ENCODE measurements at places on chromosomes 6 and 20. TPM values are rescaled to one million over a fixed set of nuclear protein-coding genes. Genes with fewer than 3 reads are reported as not detected.

TRIM40 gene
- not detected for total RNA-seq

SCUBE3 gene
- 0.12 TPM for total RNA-seq

DNA sequence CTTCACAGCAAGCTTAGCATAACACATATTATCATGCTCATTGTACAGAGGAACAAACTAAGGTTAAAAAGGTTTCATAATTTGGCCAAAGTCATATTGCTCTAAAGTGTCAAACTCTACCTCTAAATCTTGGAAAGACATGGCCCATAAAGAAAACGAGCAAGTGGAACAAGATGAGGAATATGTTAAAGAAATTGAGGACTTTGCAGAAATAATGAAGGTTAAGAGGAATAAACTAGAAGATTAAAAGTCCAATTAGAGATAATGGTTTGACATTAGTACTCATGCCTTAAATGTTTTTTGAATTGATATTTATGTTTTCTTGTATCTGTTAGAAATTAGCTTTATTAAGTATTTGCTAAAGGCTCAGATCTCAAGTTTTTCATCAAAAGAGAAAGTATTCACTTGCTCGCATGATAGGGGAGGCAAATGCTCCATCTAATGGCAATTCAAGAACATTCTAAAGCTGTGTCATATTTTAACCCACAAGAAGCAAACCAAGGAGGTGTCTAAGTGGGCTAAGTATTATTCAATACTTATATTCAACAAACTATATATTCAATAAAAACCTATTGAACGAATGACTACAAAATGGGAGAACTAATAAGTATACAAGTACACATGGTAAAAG, 192.9 kb upstream of the SPTLC3 start:
- no peaks in the 10 kb centered on the region for H3K36me3 ChIP-seq
- H3K4me1 ChIP-seq, result no peaks in the 10 kb centered on the region
- H3K4me3 ChIP-seq, result no peak overlapping the region
- no peak overlapping the region for H3K27ac ChIP-seq
- no peaks in the 10 kb centered on the region for H3K27me3 ChIP-seq

DNA sequence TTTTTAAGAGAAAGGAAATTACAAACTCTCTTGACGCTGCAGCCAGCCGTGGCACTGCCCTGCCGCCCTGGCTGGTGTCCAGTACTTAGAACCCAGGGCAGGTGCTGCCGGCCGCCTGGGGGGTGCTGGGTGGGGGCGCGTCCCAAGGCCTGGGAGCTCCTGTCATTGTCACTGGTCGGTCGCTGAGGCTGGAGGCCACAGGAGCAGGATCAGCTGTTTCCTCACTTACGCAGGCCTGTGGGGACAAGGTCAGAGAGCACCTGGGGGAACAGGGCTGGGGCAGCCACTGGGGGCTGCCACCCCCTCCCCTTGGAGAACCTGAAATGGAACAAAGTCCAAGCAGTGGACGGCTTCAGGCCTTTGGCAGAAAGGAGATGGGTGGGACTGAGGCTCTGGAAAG, 5.6 kb downstream of the BIRC7 start:
- H3K4me3 ChIP-seq, result no peak overlapping the region
- H3K36me3 ChIP-seq, result no peaks in the 10 kb centered on the region
- peaks cover 2% of the 10 kb centered on the region for H3K27me3 ChIP-seq
- no peak for DNase-seq
- no peaks in the 10 kb centered on the region for H3K4me1 ChIP-seq
- no peak overlapping the region for H3K27ac ChIP-seq

DNA sequence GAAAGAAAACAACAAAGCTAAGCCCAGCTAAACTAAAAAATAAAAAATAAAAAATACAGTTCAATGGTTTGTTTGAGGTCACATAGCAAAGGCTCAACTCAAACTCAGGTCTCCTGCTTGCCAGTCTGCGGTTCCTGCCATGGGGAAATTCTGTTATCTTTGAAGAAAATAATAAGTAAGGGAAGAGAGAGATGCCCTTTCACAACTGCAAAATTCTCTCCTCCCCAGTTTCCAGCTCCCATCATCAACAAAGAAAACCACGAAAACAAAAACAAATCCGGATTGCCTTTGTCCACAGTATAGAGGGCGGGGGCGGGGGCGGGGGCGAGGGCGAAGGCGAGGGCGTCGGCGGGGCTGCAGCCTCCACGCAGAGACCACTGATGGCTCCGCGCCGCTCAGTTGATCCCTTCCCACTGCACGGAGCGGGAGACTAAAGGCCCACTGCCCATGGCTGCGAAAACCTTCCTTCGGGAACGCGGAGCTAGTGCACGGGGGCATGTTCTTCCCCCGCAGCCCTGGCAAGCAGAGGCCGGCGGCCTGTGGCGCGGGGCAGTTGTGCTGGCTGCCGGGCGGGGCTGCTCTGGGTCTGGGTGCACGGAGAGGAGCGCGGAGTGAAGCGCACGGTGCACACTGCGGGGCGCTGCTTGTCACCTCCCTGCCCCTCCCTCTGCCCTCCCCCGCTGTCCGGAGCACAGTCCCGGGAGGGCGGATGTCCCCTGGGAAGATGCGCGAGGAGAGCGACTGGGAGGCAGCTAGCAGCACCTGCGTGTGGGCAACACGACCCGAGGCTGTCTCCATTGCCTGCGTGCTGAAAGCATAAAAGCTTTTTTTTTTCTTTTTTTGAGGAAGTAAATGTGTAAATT, 54.1 kb upstream of the TPD52L1 start:
- peaks cover 1% of the 10 kb centered on the region for H3K4me1 ChIP-seq
- H3K4me3 ChIP-seq, result peak overlapping the region; percentile 31
- H3K27ac ChIP-seq, result no peak overlapping the region
- H3K27me3 ChIP-seq, result peaks cover 28% of the 10 kb centered on the region

- DNase-seq, result no peak
- H3K4me1 ChIP-seq, result peaks cover 34% of the 10 kb centered on the region
- H3K36me3 ChIP-seq, result peaks cover 3% of the 10 kb centered on the region
- no peaks in the 10 kb centered on the region for H3K27me3 ChIP-seq
Observed at GRCh38 chr20:34675993-34676641, 775 bp downstream of the PIGU start.

DNA sequence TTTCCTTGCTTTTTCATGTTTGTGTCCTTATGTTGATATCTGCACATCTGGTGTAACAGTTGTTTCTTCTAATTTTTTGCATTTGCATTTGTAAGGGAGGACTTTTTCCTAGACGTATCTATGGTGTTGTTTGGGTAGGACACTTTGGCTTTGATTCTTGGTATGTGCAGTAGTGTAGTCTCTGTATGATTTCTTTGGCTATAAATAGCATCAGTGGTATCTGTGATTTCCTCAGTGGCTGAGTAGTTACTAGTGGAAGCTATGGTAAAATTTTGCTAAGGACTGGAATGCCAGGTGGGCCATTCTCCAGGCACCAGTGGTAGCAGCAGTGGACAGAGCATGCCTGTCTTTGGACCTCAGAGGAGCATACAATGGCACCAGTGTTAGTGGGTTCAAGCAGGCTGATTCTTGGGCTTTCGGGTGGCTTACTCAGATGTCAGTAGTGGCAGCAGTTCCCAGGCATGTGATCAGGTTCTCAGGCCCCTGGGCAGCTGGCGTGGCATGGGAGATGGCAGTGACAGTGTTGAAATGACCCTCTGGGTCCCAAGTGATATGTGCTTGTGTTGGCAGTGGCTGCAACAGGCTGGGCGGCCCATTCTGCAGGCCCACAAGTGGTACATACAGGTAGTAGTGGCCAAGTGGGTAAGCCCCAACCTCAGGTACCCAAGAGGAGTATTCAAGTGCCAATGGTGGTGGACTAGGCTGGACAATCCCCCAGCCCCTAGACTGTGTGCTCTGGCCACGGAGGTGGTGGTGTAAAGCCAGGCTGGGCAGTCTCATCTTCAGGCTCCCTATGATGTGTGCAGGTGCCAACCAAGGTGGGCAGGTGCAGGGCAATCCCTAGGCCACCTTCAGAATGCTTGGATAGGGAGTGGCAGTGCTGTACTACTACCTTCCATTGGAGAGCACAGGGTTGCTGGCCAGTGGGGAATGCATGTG, 54.5 kb downstream of the PLCG1 start:
- no peak for DNase-seq
- H3K4me3 ChIP-seq, result no peak overlapping the region
- peaks cover 15% of the 10 kb centered on the region for H3K36me3 ChIP-seq
- H3K4me1 ChIP-seq, result peaks cover 17% of the 10 kb centered on the region
- no peak overlapping the region for H3K27ac ChIP-seq
- H3K27me3 ChIP-seq, result no peaks in the 10 kb centered on the region

- peaks cover 22% of the 10 kb centered on the region for H3K4me1 ChIP-seq
- H3K4me3 ChIP-seq, result no peak overlapping the region
- H3K27ac ChIP-seq, result no peak overlapping the region
- H3K27me3 ChIP-seq, result peaks cover 5% of the 10 kb centered on the region
- peaks cover 14% of the 10 kb centered on the region for H3K36me3 ChIP-seq
- no peak for DNase-seq
Observed at GRCh38 chr20:1423625-1424106, 30.8 kb upstream of the FKBP1A start.

DNA sequence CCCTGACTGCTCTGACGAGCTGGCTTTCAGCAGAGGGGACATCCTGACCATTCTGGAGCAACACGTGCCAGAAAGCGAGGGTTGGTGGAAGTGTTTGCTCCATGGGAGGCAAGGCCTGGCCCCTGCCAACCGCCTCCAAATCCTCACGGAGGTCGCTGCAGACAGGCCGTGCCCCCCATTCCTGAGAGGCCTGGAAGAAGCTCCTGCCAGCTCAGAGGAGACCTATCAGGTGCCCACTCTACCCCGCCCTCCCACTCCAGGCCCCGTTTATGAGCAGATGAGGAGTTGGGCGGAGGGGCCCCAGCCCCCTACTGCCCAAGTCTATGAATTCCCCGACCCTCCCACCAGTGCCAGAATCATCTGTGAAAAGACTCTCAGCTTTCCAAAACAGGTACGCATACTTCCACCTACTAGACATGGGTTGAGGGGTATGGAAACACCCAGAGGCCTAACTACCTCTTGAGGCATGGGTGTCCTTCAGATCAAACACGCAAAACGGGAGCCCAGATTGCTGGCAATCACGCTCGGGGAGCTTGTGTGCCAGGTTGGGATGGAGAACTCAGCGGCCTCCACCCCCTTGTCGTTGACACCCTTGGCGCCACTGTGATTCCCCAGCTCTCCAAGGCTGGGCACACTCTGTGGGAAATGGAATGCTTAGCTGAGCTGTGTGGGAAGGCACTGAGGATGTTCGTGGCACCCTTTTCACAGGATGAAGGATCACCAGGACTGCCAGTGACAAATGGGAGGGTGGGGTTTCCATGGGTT, 25.3 kb downstream of the CASS4 start:
- H3K27me3 ChIP-seq, result no peaks in the 10 kb centered on the region
- no peak for DNase-seq
- peak overlapping the region; percentile 24 for H3K27ac ChIP-seq
- peaks cover 56% of the 10 kb centered on the region for H3K4me1 ChIP-seq
- H3K36me3 ChIP-seq, result peaks cover 29% of the 10 kb centered on the region

DNA sequence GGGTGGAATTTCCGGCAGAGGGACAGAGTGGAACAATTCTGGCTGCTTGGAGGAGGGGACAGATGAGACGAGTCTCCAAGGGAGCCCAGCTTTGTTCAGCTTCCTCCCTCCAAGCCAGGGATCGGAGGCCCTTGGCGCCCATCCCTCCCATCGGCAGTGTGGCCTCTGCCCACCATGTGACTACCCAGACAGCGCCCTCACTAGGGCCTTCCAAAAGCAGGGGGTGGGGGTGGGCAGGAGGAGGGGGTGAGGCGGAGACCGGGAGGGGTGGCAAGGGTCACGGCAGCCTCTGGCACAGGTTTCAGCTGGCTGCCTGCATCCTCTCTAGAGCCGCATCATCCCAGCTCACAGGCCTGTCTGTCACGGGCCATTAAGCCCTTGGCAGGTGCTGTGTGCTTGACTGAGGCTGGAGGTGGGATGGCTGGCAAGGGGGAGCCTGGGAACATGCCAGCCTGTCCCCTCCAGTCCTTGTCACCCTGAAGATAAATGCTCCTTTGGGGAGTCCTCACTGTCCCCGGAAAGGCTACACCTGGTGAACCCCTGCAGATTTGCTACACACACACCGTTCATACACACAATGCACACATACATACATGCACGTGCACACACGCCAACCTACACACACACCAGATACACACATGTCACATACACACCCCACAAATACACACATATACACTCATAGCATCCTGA, 6.2 kb upstream of the FGD2 start:
- no peak overlapping the region for H3K4me3 ChIP-seq
- no peak for DNase-seq
- no peaks in the 10 kb centered on the region for H3K36me3 ChIP-seq
- peaks cover 12% of the 10 kb centered on the region for H3K27me3 ChIP-seq

DNA sequence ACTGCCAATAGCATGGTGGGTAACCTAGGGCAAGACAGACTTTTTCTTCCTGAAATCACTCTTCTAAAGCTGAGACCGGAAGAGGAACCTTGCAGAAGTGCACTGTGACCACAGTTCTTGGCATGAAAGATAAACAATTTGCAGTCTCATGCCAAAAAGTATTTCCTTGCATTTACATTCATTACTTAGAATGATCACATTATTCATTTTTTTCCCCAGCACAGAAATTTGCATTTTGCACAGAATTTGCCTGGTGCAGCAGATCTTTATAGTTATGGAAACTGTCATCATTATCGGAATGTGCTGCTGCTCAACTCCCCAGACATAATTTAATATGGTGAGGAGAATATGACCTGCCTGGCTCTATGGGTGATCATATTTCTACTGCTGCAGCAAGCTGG, 42.2 kb upstream of the EDN3 start:
- peak overlapping the region; percentile 41 for H3K27ac ChIP-seq
- H3K4me1 ChIP-seq, result peaks cover 32% of the 10 kb centered on the region

GRCh38 chr6:21270636-21271201, 322.8 kb upstream of the SOX4 start:
- no peak overlapping the region for H3K4me3 ChIP-seq
- no peaks in the 10 kb centered on the region for H3K36me3 ChIP-seq
- no peaks in the 10 kb centered on the region for H3K27me3 ChIP-seq
- no peak for DNase-seq
- H3K4me1 ChIP-seq, result peaks cover under 1% of the 10 kb centered on the region

GRCh38 chr6:55304747-55305146, 22.5 kb upstream of the GFRAL start:
- no peak overlapping the region for H3K4me3 ChIP-seq
- no peaks in the 10 kb centered on the region for H3K4me1 ChIP-seq
- H3K36me3 ChIP-seq, result no peaks in the 10 kb centered on the region
- no peak for DNase-seq

DNA sequence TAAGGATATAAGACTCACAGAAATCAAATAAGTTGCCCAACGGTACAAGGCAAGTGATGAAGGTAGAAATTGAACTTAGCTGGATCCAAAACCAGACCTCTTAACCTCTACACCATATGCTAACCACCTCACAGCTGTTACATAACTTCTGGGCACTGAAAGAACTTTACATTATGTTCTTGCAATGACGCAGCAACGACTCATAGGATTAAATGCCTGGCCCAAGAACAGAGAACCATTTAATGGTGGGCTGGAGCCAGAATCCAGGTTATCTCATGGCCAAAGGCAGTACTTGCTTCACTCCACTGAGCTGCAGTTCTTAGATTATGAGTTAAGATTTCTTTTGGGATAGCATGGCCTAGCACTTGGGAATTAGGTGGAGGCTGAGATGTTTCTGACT, 4.4 kb downstream of the TRMT6 start:
- H3K27ac ChIP-seq, result peak overlapping the region; percentile 13
- no peak for DNase-seq
- no peak overlapping the region for H3K4me3 ChIP-seq
- H3K4me1 ChIP-seq, result peaks cover 49% of the 10 kb centered on the region
- peaks cover 2% of the 10 kb centered on the region for H3K27me3 ChIP-seq

ECT2L gene
- total RNA-seq, result not detected

LAMA4 gene
- total RNA-seq, result not detected
